Foreskin melanocyte (primary cell): ENCODE measurements at places on chromosomes 7 and 10.

GRCh38 chr7:475951-476441 lies 43.6 kb downstream of the PDGFA start:
- DNase-seq: no peak

GRCh38 chr7:101271021-101271420 lies 26.1 kb upstream of the FIS1 start:
- DNase-seq: peak; percentile 98

GRCh38 chr7:2003931-2004812 lies 228.6 kb downstream of the MAD1L1 start:
- DNase-seq: no peak

DNA sequence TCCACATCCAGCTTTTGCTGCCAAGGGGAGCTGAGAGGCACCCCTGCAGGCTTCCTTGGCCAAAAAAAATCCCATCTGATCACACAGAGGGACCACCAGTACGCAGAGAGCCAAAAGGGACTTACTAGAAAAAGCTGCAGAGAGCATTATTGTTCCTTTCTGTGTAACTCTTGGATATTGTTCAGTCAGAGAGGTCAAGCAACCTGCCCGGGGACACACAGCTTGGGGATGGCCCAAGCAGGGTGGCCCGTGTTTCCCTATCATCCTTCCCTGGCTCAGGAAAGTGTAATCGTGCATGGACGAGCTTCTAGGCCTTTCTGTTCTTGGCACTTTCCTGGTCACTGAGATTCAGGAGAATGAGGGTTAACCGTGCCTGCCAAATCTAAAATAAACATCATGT lies 84.1 kb upstream of the SH2B2 start:
- DNase-seq: no peak

DNA sequence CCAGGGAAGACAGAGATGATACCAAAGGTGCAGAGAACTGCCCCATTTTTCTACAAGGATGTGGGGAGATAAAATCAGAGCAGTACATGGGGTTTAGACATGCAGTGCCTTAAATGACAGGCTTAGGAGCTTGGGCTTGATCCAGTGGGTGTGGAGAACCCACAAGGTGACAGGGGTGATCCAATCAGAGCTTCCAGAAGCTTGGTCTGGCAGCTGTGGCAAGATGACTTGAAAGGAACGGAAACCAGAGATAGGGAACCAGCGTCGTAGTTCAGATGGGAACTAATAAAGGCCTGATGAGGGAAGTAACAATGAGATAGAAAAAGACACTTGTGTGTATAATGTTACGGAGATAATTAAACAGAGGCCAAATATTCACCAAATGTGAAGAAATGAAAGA lies 80.7 kb downstream of the SLC37A3 start:
- DNase-seq: no peak

- peak; percentile 28 for DNase-seq
Measured at GRCh38 chr10:9301148-9301547, 1246.7 kb downstream of the GATA3 start.

GRCh38 chr7:154858836-154859537 lies 143.9 kb downstream of the PAXIP1 start:
- DNase-seq: no peak

GRCh38 chr7:121753944-121754343 lies 119.0 kb upstream of the PTPRZ1 start:
- DNase-seq: no peak

DNA sequence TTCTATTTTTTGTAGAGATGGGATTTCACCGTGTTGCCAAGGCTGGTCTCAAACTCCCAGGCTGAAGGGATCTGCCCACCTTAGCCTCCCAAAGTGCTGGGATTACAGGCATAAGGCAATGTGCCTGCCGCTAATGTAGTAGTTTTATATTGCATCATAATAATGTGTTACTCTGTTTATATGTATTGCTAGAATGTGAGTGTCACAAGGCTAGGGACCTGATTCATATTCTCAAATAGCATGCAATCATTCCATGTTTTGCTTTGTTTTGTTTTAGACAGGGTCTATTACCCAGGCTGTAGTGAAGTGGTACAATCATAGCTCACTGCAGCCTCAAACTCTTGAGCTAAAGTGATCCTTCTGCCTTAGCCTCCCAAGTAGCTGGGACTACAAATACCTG lies 13.5 kb downstream of the CCL26 start:
- DNase-seq: no peak

GRCh38 chr10:71882813-71883659 lies 32.0 kb upstream of the PSAP start:
- peak; percentile 93 for DNase-seq

DNA sequence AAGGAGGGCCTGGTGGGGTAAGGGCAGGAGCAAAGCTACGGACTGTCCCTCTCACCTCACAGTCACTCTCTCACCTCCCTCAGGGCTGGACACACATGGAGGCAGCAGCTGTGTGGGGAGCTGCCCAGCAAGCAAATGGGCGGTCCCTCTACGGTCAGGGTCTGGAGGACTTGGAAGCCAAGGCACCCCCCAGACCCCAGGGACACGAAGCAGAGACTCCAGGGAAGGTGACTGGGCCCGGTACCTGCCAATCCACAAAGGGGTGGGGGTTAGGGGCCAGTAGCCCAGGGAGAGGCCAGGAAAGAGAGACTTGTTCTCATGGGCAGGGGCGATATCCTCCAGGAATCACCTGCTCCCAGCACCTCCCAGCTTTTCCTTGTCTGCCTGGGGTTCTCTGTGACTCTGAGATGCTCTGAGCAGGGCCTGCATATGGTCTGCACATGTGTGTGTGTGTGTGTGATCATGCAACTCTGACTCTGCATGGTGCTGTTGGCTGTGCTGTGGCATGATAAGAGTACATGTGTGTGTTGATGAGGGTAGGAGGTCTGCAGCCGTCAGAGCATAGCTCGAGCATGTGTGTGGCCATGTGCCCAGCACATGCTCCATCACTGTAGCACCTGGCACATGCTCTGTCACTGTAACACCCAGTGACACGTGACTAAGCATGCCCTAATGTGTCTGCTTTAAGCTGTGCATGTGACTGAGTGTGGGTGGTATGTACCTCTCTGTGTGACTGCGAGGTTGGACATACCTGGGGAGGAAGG lies 4.6 kb upstream of the LDB3 start:
- no peak for DNase-seq

- DNase-seq: no peak
Measured at GRCh38 chr7:7913504-7913903, 55.1 kb upstream of the GLCCI1 start.
